ENCODE measurements at places on chromosomes 2 and 18. TPM values are rescaled to one million over a fixed set of nuclear protein-coding genes. Genes with fewer than 3 reads are reported as not detected.

The CRYBA2 gene
- total RNA-seq, result not detected

The IL36A gene
- total RNA-seq, result not detected

GRCh38 chr18:2967820-2968219 lies 45.1 kb downstream of the LPIN2 start:
- H3K27me3 ChIP-seq, result no peaks in the 10 kb centered on the region
- no peak overlapping the region for H3K27ac ChIP-seq
- H3K4me1 ChIP-seq, result no peaks in the 10 kb centered on the region
- H3K36me3 ChIP-seq, result no peaks in the 10 kb centered on the region
- no peak overlapping the region for H3K4me3 ChIP-seq

GRCh38 chr18:15165048-15165447 lies 417.1 kb downstream of the ANKRD30B start:
- H3K27me3 ChIP-seq, result no peaks in the 10 kb centered on the region
- H3K4me1 ChIP-seq, result no peaks in the 10 kb centered on the region
- no peak overlapping the region for H3K4me3 ChIP-seq
- H3K27ac ChIP-seq, result no peak overlapping the region
- no peaks in the 10 kb centered on the region for H3K36me3 ChIP-seq
- DNase-seq, result no peak

- H3K27me3 ChIP-seq, result no peaks in the 10 kb centered on the region
- H3K4me3 ChIP-seq, result no peak overlapping the region
- H3K36me3 ChIP-seq, result no peaks in the 10 kb centered on the region
- no peak for DNase-seq
- no peaks in the 10 kb centered on the region for H3K4me1 ChIP-seq
Measured at GRCh38 chr2:192347542-192347941, 152.8 kb upstream of the TMEFF2 start.

- no peaks in the 10 kb centered on the region for H3K36me3 ChIP-seq
- DNase-seq, result no peak
- H3K27me3 ChIP-seq, result no peaks in the 10 kb centered on the region
Measured at GRCh38 chr2:226674123-226674522, 125.5 kb downstream of the IRS1 start.

GRCh38 chr2:218387369-218388194 lies 5.5 kb downstream of the SLC11A1 start:
- H3K4me3 ChIP-seq, result peak overlapping the region; percentile 23
- no peaks in the 10 kb centered on the region for H3K27me3 ChIP-seq
- peak; percentile 36 for DNase-seq
- H3K36me3 ChIP-seq, result no peaks in the 10 kb centered on the region

GRCh38 chr2:40373111-40373510 lies 78.8 kb downstream of the SLC8A1 start:
- no peaks in the 10 kb centered on the region for H3K27me3 ChIP-seq
- peaks cover 27% of the 10 kb centered on the region for H3K4me1 ChIP-seq
- no peaks in the 10 kb centered on the region for H3K36me3 ChIP-seq
- DNase-seq, result no peak

DNA sequence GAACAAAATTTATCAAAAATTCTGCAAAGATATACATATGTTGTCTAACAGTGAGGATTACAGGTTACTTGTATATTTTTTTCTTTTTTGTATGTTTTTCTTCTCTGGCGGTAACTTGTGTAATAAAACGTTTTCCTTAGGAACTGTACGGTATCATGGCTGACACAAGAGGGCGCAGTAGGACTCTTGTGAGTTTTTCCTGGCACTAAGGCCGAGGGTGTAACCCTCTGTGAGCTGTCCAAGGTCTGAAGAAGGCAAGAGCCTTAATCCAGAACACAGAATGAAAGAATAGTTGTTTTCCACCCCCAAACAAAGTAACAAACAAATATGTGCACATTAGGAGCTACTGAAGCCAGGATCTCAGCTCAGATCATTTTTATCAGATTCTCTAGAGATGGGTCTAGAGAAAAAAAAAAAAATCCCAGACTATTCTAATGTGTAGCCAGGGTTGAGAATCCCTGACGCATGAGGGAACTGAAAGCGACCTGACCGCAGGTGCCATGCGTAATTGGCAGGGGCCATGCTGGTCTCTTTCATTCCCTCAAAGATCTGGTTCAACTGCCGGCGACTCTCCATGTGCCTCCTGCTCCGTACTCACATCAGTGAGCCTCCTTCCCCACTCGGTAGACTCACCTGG lies 27.0 kb downstream of the TMEM200C start:
- H3K27me3 ChIP-seq, result peaks cover 5% of the 10 kb centered on the region
- no peak overlapping the region for H3K4me3 ChIP-seq
- peak; percentile 69 for DNase-seq
- no peaks in the 10 kb centered on the region for H3K36me3 ChIP-seq
- no peak overlapping the region for H3K27ac ChIP-seq

DNA sequence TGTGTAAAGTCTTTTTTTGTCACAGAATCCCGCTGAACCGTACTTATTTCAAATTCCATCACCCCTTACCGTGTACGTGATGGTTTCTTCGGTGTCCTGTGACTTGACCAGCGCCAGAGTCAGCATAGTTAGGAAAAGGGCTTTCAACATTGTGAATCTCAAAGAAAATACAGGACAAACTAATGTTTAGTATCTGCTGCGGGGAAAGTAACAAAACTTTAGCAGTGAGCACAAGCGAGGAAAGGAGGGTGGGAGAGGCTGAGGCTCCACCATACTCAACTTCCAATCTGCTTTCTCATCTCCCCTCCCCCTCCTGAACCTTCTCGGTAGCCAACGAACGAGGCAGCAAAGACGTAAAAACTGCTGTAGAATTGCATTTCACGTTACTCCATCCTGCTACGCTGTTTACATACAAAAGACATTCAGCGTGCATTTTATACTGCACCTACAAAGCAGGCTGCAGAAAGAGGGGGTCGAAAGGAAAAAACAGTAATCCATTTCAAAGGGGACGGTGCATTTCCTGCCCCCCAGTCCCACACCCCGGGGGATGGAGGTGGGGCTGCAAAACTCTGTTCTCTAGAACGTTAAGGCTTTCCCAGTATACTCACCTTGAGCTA lies 1.2 kb downstream of the EFEMP1 start:
- peaks cover 1% of the 10 kb centered on the region for H3K36me3 ChIP-seq
- H3K4me3 ChIP-seq, result peak overlapping the region; percentile 78
- peaks cover 10% of the 10 kb centered on the region for H3K27me3 ChIP-seq
- peak; percentile 47 for DNase-seq
- peak overlapping the region; percentile 12 for H3K27ac ChIP-seq

- H3K27me3 ChIP-seq, result peaks cover 2% of the 10 kb centered on the region
- no peak for DNase-seq
- H3K27ac ChIP-seq, result no peak overlapping the region
- H3K4me3 ChIP-seq, result no peak overlapping the region
- peaks cover 3% of the 10 kb centered on the region for H3K4me1 ChIP-seq
Measured at GRCh38 chr18:5998907-5999306, 103.6 kb upstream of the TMEM200C start.

- peak; percentile 79 for DNase-seq
- no peak overlapping the region for H3K4me3 ChIP-seq
- H3K36me3 ChIP-seq, result no peaks in the 10 kb centered on the region
- no peak overlapping the region for H3K27ac ChIP-seq
- peaks cover 22% of the 10 kb centered on the region for H3K4me1 ChIP-seq
Measured at GRCh38 chr2:10497797-10498251, 49.7 kb upstream of the ODC1 start.

DNA sequence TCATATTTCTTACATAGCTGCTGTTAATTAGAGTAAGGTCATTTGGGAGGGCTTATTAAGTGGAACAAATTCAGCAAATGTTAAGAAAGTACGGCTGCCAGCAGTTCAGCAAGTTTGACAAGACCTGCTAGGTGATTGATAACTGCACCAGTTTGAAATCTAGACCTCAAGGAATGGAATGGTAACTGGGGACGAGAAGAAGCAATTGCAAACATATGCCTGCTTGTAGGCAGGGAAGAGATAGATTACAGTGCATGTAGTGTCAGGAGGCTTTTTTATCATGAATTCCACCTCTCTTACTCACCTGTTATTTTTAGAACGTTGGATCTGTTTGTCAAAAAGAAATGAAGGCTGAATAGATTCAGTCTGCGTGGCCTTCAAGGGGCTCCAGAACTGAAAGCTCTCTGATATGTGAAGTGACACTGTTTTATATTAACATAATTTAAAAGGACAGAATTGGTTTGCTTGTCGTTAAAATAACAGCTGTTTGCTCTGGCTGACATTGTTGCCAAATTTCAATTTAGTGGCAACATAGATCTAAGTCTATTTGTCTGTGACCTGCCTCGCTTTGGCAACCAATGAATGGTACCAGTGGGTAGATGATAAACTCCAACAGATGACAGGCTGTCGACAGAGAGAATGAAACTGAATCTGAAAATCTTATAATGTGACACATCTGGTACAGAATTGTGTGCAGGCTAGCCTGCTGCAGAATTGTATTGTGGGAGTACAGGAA lies 199.3 kb downstream of the ZNF407 start:
- H3K27ac ChIP-seq, result peak overlapping the region; percentile 50
- peak overlapping the region; percentile 21 for H3K4me3 ChIP-seq
- no peaks in the 10 kb centered on the region for H3K27me3 ChIP-seq

- H3K27ac ChIP-seq, result no peak overlapping the region
- no peaks in the 10 kb centered on the region for H3K36me3 ChIP-seq
- DNase-seq, result no peak
- no peaks in the 10 kb centered on the region for H3K27me3 ChIP-seq
Measured at GRCh38 chr2:21095178-21095577, 28.6 kb upstream of the TDRD15 start.

GRCh38 chr2:100625717-100626116 lies 62.9 kb downstream of the PDCL3 start:
- peaks cover 4% of the 10 kb centered on the region for H3K4me1 ChIP-seq
- DNase-seq, result no peak
- peaks cover 16% of the 10 kb centered on the region for H3K27me3 ChIP-seq
